ENCODE measurements at places on chromosomes 5 and 9.
A peak's percentile ranks its signal among the peaks of the same experiment; 100 is the strongest.

DNA sequence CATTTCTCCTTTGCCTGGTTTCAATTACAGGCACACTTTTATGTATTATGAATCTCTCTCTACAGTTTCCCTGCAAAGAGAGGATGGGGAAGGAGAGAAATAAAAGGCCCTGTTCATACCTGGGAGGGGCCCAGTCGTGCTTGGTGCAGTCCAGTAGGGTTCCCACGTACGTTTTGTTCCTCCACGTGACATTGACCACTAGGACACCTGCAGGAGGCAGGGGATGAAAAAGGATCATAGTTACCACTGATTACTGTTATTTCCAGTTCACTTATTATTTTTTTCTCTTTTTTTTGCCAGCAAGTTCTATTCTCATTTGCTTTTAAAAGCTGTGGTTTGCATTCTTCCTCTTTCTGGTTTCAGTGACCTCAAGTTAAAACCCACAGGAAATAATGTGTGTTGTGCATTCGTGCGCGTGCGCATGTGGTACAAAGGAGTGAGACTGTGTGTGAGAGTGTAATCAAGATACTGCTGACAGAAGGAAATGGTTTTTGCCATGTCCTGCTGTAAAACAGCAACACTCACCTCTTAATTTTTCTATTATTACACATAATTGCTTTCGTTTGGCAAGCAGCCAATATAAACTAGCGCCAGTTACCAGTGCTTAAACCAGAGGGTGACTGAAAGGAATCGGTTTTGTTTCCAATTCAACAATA lies 96.8 kb downstream of the ZNF608 start:
- peak; percentile 41 for DNase-seq

- no peak for DNase-seq
Measured at GRCh38 chr5:181207214-181207959, 2.4 kb upstream of the TRIM7 start.

DNA sequence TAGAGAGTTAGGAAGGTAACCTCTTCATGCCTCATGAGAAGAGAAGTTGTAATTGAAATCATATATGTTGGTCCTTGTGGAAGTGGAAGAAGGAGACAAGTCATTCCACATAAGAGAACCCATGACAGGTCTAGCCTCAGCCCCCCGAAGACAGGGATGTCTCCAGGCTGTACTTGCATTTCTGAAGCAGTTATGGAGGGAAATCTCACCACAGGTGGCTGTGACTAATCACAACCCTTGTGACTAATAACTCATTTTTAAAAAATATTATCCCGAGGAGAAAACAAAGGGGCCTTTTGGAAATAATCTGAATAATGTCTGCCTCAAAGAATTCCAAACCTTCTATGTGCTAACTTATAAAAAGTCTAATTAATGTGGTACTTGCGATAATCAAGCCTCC lies 262.1 kb upstream of the RPS23 start:
- no peak for DNase-seq

DNA sequence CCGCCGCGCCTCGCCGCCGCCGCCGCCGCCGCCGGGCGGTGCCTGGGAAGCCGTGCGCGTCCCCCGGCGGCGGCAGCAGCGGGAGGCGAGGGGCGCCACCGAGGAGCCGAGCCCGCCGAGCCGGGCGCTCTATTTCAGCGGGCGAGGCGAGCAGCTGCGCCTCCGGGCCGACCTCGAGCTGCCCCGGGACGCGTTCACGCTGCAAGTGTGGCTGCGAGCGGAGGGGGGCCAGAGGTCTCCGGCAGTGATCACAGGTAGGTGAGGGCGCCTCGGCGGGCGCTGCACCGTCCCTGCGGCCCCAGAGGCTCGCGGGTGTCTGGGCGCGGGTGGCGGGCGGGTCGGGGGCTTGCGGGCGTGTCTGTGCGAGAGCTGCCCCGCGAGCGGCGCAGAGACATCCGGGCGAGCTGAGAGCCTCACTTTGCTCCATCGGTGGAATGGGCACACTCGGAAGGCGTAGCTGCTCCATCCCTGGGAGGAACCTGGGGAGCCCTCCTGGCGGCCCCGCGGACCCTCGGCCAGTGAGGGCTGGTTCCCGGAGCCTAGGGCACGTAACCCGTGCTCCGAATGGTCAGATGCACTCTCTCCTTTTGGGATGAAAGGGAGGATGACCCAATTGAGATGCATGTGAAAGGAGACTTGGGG lies 864 bp downstream of the PAPPA start:
- no peak for DNase-seq

- no peak for DNase-seq
Measured at GRCh38 chr9:87239312-87239711, 258.4 kb upstream of the DAPK1 start.

GRCh38 chr5:124748687-124749594 lies 2.5 kb upstream of the ZNF608 start:
- DNase-seq: peak; percentile 31

- no peak for DNase-seq
Measured at GRCh38 chr9:88782931-88783710, 208.1 kb upstream of the S1PR3 start.

DNA sequence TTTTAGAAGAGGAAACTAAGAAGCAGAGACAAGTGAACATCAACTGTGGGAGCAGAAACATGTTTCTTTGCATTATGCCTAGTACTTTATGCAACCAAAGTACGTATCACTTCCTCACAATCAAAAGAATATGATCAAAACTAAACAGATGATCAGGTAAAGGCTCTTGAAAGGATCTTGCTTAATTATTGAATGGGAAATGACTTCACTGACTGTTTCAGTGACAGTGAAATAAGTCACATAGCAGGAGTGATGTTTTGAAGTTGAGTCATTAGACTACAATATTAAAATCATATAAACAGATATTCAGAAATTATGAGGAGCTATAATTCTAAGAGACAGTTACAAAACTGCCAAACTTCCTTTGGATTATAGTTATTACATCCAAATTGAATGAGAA lies 527.3 kb downstream of the MTRR start:
- DNase-seq: no peak

DNA sequence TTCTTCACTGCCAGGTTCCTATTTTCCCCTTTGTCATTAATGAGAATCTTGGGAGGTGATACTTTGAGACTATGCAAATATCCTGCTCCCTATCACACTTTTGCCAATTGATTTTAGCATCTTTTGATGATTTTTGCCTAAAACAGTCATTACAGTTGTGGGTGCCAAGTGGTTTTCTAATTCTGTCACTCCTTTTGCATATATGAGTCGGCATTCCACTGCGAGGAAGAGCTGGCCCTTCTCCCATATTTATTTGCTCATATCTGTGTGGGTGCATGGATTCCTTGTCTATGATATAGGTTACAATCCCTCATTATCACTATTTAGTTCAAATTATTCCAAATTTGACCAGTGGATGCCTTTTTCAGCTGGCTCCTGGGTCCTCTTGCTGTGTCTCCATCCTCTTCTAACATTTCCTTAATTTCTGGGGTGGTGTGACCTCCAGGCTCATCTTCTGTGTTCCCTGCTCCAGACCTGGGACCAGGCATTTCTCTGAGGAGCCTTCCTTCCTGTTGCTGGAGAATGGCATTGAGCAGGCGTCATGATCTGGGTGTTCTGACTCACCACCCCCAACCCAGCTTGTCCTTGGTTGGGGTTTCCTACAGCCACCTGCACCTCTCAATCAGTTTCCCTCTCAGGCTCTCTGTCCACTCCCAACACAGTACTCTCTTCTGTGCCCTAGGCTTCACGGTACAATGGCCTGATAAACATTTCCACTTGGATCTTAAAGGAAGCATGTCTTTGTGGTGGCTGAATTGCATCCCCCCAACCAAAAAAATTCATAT lies 106.7 kb downstream of the NXNL2 start:
- no peak for DNase-seq

GRCh38 chr5:16152601-16153568 lies 26.7 kb downstream of the MARCHF11 start:
- DNase-seq: no peak

- DNase-seq: no peak
Measured at GRCh38 chr9:28922891-28923290, 1349.6 kb upstream of the C9orf72 start.

- no peak for DNase-seq
Measured at GRCh38 chr5:7388553-7388952, 7.4 kb upstream of the ADCY2 start.

- DNase-seq: no peak
Measured at GRCh38 chr9:79080536-79080935, 491.2 kb upstream of the TLE4 start.

DNA sequence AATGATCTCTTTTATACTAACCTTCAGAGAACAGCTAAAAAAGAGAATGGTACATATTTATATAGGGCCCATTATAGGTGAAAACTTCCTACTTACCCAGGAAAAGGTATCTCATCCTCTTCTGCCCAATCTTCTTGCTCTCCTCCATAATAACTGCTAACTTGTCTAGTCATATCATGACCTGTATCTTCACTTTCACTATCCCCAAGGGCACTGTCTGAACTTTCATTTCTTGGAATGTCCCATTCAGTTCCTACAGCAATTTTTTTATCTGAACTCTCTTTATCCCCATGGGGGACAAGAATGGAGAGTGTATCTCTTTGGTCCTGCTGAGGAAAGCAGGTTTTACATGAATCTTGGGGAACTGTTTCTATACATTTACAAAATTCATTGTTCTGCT lies 36.4 kb upstream of the RAPGEF6 start:
- DNase-seq: no peak

DNA sequence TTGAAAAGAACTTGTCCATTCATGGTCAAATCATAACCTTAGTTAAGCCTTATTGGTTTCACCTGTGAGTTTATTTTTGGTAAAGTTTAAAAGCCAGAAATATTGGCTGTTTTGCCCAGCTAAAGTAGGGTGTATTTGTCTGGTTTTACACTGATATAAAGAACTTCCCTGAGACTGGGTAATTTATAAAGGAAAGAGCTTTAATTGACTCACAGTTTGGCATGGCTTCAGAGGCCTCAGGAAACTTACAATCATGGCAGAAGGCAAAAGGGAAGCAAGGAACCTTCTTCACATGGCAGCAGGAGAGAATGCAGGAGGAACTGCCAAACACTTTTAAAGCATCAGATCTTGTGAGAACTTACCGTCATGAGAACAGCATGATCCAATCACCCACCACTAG lies 55.3 kb downstream of the JAKMIP2 start:
- DNase-seq: no peak

- DNase-seq: no peak
Measured at GRCh38 chr5:65184780-65185179, 296.9 kb downstream of the ADAMTS6 start.

- no peak for DNase-seq
Measured at GRCh38 chr5:95274011-95274410, 10.9 kb downstream of the MCTP1 start.

GRCh38 chr5:107794741-107795140 lies 124.0 kb upstream of the EFNA5 start:
- no peak for DNase-seq

- no peak for DNase-seq
Measured at GRCh38 chr9:113590389-113590788, 126.9 kb downstream of the RGS3 start.

GRCh38 chr5:26282190-26282589 lies 756.2 kb downstream of the CDH9 start:
- DNase-seq: no peak

- no peak for DNase-seq
Measured at GRCh38 chr9:76716085-76716672, 48.1 kb upstream of the PCA3 start.

GRCh38 chr9:97280755-97281330 lies 26.6 kb upstream of the CCDC180 start:
- no peak for DNase-seq

DNA sequence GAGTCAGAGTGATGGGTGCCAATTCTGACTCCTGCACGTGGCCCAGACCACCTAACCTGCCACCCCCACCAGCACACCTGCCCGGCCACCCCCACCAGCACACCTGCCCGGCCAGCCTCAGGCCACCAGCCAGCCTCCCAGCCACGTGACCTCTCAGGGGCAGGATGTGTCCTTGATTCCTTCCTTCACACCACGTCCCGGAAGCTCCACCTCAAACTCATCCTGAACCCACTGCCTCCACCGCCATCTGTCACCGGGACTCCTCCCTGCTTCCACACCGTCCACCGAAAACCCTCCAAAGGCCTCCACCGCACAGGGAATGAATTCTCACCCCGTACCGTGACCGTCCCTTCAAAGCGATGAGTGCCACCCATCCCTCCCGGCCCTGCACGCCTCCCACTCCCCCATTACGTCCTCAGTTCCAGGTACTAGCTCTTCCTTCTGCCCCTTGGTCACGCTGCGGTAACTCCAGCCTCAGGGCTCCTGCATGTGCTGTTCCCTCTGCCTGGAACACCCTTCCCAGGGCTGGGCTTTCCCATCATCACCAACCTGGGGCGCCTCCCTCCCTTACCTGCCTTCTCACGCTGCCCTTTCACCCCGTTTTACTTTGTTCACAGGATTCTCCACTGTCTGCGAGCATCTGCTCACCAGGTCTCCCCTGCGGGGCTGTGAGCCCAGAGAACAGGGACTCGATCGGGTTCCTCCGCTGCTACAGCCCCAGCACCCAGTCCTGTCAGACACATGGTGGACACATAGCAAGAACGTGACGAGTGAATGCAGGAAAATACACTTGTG lies 82.9 kb downstream of the ADAMTS2 start:
- no peak for DNase-seq

DNA sequence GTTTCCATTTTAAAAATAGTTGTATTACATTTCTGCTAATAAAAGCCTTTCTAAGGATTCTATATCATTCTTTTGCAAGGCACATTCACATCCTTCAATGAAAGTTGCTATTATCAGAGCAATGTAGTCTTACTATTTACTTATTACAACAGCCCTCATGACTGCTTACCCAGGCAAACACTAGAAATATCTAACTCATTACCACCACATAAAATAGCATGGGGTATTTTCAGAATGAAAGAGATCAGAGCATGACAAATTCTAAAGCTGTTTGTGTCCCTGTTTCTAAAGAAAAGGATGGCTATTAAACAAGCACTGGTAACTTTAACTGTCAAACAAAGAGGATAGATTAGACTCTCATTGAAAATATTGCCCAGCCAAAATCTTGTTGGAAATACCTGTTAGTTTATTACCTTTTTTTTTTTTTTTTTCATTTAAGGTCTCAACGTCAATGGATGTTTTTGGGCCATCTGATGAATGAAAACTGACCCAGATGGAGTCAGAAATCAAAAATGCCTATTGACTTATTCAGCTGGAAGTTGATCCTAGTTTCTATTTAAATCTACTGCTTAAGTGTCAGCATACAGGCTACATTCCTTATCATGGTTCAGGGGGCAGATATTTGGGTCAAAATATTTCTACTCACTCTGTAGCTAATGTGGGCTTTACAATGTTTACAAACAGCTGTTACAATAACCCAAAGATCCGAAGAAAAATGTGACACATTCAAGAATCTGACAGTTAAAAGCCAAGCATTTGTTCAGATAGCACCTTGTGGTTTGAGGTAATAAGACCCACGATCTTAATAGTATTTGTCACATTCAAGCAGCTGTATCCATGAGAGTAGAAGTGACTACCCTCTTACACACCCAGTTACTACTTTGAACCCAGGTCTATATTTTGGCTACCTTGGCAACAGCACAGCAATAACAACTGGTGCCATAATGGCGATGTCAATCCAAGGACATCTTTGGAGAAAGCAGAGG lies 554.8 kb upstream of the MEF2C start:
- DNase-seq: no peak

GRCh38 chr9:133848471-133849109 lies 110.4 kb upstream of the SARDH start:
- DNase-seq: no peak

Measured in esophagus squamous epithelium (tissue), 5 donors.